Stimulated activated naive B cell treated with anti-CD40 and anti-IgM and Interleukin-4, amounts not matched to agents 10 μg/mL and 1 μg/mL and 100 μg/mL, for 72 hours (primary cell): ENCODE measurements at places on chromosomes 1 and 21.

GRCh38 chr1:161019751-161020495 lies 1.0 kb downstream of the F11R start:
- DNase-seq: no peak

DNA sequence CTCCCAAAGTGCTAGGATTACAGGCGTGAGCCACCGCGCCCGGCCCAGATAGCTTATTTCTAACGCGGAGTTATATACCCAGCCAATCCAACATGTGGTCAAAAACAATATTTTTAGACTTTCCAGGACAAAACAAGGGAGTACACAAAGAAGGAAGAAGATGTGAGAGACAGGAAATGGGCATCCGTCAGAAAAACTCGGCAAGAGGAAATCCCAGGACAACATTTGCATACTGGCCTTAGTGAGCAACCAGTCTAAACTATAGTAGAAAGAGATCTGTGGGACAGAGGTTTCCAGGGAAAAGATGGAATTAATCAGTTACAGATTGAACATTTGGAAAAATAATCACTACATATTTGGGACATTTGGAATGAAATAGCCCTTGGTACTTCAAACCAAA lies 11.4 kb downstream of the ARMH1 start:
- no peak for DNase-seq

- no peak for DNase-seq
These were observed 16.6 kb upstream of the IPP start for GRCh38 chr1:45767035-45767434.

GRCh38 chr21:40555021-40555528 lies 291.9 kb downstream of the DSCAM start:
- no peak for DNase-seq

DNA sequence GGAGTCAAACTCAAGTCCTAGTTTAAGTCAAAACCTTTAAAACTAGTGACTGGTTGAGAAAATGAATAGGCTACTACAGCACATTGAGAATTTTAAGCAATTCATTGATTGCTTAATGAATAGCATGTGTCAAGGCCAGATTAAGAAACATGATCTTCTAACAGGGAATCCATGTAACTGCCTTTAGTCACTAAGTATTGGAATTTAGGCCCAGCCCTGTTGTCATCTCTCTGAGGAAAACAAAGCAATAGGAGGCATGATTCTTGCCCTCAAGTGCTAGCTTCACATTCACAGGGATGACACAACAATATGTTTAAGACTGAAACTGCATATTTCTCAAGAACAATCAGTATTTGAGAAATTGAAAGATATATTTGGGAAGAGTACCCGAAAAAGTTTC lies 70.0 kb upstream of the PTGS2 start:
- no peak for DNase-seq

GRCh38 chr1:21773585-21773984 lies 9.4 kb downstream of the USP48 start:
- no peak for DNase-seq

GRCh38 chr1:10361515-10361914 lies 37.3 kb upstream of the PGD start:
- DNase-seq: no peak

DNA sequence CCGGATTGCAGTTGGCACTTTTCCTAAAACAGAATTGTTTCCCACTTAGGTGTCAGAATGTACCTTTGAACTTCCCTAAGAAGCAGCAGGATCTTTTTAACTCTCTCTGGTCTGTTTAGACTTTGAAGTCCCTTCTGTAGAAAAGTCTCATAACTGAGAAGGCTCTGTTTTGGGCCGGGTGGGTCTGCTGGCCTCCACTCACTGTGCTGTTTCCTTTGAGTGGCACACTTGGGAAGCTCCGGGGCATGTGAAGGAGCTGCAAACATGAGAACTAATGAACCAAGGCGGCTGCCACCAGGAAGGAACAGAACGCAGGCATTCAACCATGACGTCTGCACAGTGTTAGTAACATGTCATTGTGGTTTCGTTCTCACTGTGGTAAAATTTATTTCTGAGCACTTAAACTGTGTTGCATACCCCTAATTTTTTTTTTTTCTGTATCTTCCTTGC lies 19.5 kb upstream of the NCMAP start:
- peak; percentile 58 for DNase-seq

DNA sequence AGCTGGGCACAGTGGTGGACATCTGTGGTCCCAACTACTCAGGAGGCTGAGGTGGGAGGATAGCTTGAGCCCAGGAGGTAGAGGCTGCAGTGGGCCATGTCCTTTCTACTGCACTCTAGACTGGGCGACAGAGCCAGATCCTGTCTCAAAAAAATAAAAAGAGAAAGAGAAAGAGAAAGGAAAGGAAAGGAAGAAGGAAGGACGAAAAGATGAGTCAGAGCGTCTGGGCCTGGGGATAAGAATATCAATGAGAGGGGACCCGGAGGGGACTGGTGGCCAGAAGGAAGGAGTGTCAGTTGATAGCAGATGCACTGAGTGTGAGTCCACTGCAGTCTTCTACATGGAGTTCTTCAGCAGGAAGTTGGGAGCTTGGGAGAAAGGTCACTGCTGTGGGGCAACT lies 75.6 kb downstream of the SYT6 start:
- DNase-seq: no peak

DNA sequence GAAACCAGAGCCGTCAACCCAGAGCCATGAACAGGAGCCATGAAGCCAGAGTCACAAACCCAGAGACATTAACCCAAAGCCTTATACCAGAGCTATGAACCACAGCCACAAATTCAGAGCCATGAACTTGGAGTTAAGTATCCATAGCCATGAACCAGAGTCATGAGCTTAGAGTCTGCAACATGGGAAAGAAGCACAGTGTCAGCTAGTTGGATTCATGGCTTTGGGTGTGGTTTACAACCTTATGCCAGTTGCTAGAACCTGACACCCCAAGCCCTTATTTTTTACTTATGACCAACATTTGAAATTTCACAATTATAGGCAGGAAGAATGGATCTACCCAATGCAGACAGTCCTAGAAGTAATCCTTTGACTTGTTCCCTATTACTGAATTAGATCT lies 128.9 kb upstream of the FAM78B start:
- DNase-seq: no peak

- DNase-seq: no peak
These were observed 7.5 kb upstream of the PLCH2 start for GRCh38 chr1:2468540-2468939.

DNA sequence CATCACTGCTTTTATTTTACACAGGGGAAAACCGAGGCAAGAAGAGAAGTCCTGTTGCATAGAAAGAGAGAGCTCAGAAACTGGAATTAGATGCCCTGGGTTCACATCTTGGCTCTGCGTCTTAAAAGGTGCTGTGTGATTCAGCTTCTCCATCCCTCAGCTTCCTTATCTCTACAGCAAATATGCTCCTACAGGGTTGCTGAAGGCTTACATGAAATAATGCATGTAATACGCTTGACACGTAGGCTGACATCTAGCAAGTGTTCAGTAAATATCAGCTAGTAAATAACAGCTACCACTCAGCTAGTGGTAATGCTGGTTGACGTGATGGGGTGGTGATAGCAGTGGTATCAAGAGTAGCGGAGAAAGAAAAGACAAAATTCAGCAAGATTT lies 77.1 kb upstream of the CD55 start:
- DNase-seq: no peak

GRCh38 chr1:55146781-55147180 lies 68.4 kb downstream of the USP24 start:
- DNase-seq: no peak

- DNase-seq: no peak
These were observed 69.3 kb downstream of the RPS6KA1 start for GRCh38 chr1:26598890-26599289.

DNA sequence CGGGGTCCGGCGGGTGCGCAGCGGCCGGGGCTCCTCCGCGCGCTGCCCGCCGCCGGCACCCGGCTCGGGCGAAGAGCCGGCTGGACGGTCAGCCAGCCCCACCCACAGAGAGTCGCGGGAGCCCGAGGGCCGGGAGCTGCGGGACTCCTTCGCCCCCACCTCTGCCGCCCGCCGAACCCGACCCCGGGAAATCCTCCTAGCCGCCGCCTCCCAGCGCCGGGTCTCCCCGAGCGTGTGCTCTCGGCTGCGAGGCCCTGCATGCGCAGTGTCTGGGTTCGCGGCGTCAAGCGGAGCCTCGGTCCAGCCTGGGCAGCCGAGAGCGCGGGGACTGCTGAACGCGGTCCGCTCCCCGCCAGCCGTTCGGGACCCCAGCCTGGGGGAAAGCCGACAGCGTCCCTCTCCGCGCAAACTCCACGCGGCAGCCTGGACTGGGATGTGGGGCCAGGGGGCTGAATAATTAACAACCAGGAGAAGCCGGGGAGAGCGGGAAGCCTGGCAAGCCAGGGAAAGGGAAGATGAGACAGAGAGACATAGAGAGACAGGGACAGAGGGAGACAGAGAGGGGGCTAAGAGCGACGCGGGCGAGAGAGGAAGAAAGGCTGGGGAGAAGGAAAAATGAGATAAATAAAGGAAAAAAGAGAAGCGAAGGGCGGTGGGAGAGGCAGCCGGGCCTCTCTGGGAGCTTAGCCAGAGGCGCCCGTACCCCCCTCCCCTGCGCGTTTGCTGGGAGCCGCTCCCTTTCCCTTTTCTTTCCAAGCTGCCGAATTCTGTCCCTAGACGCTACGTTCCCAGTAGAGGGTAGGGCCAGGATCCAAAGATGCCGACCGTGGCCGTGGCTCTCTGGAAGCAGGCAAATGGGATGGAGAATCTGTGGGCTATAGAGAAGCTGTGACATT lies 64.2 kb downstream of the MEF2D start:
- no peak for DNase-seq

DNA sequence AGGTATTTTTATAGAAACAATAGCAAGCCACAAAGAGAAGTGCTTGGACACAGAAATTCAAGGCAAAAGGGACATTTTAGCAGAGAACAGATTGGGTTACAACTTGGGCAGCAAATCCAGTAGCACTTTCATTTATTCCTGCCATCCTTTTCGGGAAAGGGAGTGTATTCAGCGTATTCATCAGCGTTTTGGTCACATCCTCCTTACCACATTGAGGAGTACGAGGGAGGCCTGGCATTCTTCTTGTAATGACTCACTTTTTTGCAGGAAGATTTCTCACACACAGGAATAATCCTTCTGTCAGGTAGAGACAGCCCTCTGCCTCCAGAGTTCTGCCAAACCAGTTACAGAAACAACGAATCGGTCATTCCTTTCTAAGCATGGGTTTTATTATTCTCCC lies 18.1 kb upstream of the FAM78B start:
- no peak for DNase-seq

GRCh38 chr1:9651565-9652378 lies at the start of gene PIK3CD:
Gene PIK3CD (plus strand): TSS chr1:9651731. CDS start chr1:9710456, 58,725 bp downstream.
- peak; percentile 44 for DNase-seq

DNA sequence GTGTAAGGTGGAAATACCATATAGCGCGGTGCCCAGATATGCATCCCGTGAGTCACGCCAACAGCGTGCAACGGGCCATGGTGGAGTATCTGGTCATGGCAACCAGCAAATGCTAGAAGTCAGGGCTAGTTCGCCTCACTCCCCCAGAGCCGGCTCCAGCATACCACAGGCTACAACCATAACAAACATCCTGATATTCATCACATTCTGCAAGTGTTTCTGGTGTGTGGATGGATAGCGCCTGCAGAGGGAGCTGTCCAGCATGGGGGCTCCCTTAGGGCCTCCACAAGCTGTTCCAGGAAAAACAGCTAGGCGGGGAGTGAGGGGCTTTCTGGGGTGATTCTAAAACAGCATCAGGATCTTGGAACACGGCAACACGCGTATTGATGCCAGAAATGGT lies 6.8 kb downstream of the C1orf198 start:
- no peak for DNase-seq

GRCh38 chr1:186102547-186103148 lies 272.4 kb downstream of the TPR start:
- DNase-seq: no peak

DNA sequence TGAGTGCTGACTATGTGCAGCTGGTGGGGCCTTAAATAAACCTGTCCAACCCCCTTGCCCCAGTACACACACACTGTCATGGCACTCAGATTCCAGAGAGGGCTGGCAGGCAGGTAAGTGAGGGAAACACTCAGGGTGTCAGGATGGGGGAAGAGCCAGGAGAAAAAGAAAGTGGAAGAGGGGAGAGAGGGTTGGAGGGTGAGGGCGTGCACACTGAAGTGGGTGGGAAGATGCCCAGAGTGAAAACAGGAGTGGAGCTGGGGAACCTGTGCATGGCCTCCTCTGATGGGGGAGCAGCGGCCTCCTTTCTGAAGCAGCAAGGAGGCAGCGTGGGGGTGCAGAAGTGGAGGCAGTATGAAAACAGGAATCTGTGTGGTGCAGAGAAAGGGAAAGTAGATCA lies 160.6 kb upstream of the JUN start:
- no peak for DNase-seq

DNA sequence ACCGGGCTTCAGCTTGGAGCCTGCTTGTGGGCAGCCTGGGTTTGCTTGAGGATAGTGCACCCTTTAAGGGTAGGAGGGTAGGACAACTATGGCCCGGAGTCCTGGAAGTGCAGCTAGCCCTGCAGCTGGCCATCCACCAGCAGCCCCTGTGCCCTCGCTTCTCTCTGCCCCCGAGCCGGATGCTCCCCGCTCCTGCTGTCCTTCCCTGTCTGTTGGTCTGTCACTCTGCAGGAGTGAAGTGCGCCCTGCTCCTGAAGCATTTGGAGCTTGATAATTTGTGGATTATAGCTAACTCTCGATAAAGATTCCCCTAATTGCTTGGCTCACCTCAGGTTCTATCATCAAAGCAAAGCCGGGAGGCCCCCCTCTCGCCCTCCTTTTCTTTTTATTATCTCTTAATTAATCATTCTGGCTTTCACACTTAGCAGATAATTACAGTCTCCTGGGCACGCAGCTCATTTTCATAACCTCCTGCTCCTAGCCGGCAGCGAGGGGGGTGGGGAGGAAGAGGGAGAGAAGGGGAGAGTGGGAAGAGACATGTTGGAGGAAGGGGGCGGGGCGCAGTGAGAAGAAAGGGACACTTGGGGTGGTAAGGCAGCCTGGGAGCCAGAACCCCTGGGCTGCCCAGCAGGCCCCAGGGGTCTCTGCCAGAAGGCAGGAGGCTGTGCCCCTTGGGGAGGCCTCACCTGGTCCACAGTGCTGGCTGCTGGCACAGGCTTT lies 14.4 kb downstream of the KIRREL1 start:
- DNase-seq: no peak

DNA sequence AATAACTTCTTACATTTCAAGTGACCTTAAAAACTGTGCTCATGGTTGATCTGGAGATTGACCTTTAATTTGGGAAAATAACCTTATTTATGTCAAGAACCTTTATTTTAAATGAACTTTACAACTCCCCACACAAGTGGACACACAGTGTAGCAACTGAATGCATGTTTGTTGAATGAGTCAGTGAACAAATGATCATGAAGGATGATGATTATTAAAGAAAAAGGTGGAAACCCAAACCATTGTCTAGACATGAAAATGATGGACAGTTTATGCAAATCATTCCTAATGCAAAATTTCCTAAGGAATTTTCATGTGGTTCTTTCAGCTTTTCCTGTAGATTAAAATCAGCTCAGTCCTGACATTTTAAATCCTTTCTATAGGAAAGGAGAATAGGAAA lies 439.8 kb upstream of the RUNX1 start:
- no peak for DNase-seq

- DNase-seq: no peak
These were observed 24.8 kb downstream of the CSF1 start for GRCh38 chr1:109935451-109935900.
